ENCODE measurements at places on chromosomes 1 and 21. TPM values are rescaled to one million over a fixed set of nuclear protein-coding genes. Genes with fewer than 3 reads are reported as not detected.

The TMEM61 gene
- not detected for total RNA-seq

The NBPF11 gene
- total RNA-seq, result 13.7 TPM

The A3GALT2 gene
- total RNA-seq, result not detected

The DPH2 gene
- total RNA-seq, result 25.7 TPM

The BEND5 gene
- total RNA-seq, result 1.5 TPM

The PPM1J gene
- total RNA-seq, result 1.7 TPM

The LCE2A gene
- not detected for total RNA-seq
